ENCODE measurements at places on chromosomes 3 and 15. TPM values are rescaled to one million over a fixed set of nuclear protein-coding genes. Genes with fewer than 3 reads are reported as not detected.

- no peak for DNase-seq
Observed at GRCh38 chr15:76334438-76335306, 1.9 kb upstream of the ISL2 start.

GRCh38 chr15:87523516-87523915, 733.0 kb downstream of the NTRK3 start:
- DNase-seq = no peak

GRCh38 chr3:123881771-123882170, 2.4 kb downstream of the MYLK start:
- no peak for DNase-seq

- DNase-seq = no peak
Observed at GRCh38 chr3:197261164-197261509, 37.3 kb downstream of the DLG1 start.

The NDUFAF3 gene
- 168 TPM for total RNA-seq

GRCh38 chr15:77830051-77830468, 197.3 kb upstream of the LINGO1 start:
- DNase-seq = no peak

- no peak for DNase-seq
Observed at GRCh38 chr3:180595559-180595935, 6.4 kb upstream of the TTC14 start.

DNA sequence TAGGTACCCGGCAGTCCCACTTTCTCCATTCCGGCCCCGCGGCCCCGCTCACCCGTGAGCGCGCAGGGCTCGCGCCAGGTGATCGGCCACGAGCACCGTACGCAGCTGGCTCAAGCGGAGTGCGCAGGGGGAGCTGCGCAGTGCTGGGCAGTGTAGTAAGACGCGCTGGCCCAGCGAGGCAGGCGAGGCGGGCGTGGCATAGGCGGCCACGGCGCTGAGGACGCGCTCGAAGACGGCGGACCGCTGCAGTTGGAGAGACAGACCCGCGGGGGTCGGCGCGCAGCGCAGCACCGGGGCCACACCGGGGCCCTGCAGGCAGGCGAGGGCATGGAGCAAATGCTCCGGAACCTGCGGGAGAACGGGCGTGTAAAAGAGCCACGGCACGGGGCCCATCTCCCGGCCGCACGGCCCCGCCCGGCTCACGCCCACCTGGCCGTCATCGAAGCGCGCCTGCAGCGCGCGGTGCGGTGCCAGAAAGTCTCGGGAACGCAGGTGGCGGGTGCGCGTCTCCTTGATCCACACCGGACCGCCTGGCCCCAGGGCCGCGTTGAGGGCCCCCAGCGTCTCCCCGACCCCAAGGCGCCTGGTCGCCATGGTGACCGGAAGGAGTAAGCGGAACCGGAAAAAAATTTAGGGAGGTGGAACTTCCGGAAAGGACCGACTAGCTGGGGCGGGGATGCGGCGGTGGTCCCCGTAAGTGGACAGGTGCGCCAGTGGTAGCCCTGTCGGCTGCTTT, at the start of gene DALRD3:
Gene DALRD3 (minus strand): TSS at position 610 of the 736 bp plus-strand sequence. CDS start 16 bp downstream, at position 594.
- DNase-seq = peak; percentile 87

The IQCF5 gene
- total RNA-seq = not detected

GRCh38 chr3:170321321-170322034, 36.0 kb upstream of the SKIL start:
- no peak for DNase-seq

DNA sequence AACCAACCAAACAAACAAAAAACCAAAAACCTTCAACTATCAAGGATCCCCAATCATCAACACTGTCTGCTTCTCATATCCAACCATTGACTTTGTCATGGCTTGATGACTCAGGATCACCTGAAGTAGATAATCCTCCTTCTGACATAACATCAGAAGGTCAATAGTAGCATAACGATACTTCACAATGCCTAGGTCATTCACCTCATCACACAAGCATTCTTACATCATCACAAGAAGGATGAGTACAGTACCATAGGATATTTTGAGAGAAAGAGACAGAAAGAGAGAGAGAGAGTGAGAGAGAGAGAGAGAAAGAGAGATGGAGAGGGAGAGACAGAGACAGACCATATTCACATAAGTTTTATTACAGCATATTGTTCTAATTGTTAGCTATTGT, 42.1 kb downstream of the SPATA16 start:
- DNase-seq = no peak

DNA sequence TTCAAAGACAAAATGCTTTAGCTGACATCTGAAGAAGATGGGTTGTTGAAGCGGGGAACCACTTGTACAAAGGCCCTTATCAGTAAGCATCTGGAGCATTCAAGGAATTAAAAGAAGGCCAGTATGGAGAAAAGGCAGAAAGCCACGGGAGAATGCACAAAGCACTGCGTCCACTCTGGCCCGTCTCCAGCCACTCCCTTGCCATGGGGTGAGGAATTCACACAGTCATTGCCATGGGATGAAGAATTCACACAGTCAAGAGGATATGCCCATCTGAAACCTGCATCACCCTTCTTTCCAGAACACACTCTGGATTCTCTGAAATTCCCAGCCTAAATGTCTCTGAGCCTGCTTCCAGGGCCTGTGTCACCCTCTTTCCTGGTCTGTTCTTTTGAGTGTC, 26.7 kb upstream of the STAG1 start:
- no peak for DNase-seq

The GXYLT2 gene
- total RNA-seq = 34.8 TPM
